Substantia nigra (tissue), 51 donors: ENCODE measurements at places on chromosomes 11 and 22.
A peak's percentile ranks its signal among the peaks of the same experiment; 100 is the strongest.

DNA sequence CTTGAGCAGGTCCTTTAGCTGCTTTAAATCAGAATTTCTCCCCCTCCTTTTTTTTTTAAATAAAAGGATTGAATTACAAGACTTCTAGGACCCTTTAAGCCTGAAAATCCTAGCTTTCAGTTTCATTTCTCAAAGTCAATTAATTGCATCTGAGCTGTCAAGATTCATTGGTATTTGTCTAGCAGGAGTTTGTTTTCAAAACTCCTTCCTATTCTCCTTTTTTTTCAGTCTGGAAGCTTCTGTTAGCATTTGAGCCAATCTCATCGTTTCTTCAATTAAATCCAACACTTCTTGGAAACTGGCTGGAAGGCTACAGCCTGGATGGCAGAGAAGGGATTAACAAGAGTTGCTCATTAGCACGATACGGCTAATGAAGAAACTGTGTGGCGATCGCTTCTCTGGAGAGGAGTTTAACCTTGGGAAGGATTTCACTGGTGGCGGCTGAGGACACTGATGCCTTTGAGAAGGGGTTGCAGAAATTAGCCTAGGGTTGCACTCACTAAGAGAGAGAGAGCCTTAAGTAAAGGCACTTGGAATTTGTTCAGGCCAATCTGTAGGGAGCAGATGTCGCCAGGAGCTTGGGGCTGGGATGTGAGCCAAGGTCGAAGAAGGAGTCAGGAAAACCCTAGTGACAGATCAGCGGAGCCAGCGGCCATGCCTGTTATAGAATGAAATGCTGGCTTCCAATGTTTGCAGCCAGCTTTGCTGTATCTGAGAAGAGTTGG lies 43.8 kb upstream of the API5 start:
- peak; percentile 51 for DNase-seq

GRCh38 chr11:128039140-128040021 lies 548.0 kb downstream of the ETS1 start:
- DNase-seq: no peak

DNA sequence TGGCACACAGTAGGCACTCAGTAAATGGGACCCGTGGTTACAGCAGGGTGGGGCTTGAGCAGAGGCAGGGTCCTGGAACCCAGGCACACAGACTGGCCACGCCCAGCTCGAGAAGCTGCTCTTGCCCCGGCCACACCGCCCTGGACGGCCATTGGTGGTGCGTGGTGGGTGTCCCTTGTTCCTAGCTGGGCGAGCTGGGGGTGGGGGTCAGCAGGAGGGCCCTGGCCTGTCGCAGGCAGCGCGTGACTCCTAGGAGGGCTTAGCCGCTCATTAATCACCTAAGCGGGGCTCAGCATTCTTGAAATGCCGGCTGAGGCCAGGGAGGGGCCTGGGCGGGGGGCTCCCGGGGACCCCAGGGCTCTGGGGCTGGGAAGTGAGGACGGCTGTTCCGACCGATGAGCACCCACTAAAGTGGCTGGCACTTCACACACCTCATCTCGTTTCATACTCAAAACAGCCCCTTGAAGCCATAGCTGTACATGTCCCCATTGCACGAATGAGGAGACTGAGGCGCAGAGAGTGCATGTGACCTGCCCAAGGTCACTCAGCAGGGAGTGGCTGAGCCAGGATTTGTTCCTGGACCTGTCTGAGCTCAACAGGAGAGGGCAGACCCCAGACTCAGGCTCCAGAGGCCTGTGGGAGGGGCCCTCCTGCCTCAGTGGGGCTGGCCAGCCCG lies 11.6 kb downstream of the MYRF start:
- no peak for DNase-seq

- no peak for DNase-seq
Measured at GRCh38 chr11:78231962-78232501, 43.3 kb downstream of the USP35 start.

GRCh38 chr11:123161376-123162030 lies 33.5 kb downstream of the CLMP start:
- DNase-seq: no peak

GRCh38 chr11:37040921-37041320 lies 442.9 kb upstream of the RAG2 start:
- DNase-seq: no peak

- DNase-seq: no peak
Measured at GRCh38 chr22:35842954-35843353, 125.3 kb downstream of the APOL5 start.
